Lung microvascular endothelial cell (primary cell): ENCODE measurements at places on chromosomes 1 and 21. TPM values are rescaled to one million over a fixed set of nuclear protein-coding genes. Genes with fewer than 3 reads are reported as not detected.

GRCh38 chr1:168089326-168089978 is 47.3 kb downstream of the GPR161 start:
- no peak for DNase-seq

AMIGO1 gene
- 0.65 and 1.4 TPM in 2 replicates for total RNA-seq

DNA sequence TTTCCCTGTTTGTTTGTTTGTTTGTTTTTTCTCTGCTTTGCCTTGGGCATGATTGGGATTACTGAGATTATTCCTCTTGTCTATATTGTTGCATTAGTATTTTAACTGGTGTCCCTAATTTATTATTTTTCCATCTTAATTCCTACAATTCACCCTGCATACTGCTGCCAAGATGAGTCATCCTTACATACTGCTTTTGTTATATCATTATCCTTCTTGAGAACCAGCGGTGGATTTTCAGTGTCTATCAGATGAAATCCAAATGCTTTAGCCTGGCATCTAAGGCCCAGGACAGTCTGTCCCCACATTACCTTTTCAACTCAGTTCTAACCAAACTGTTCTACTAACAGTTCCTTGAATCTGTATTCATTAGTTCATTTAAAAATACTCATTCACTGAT is 101.7 kb downstream of the OLFML2B start:
- no peak for DNase-seq

GIPC2 gene
- total RNA-seq = 25.3 and 32.3 TPM in 2 replicates

CHRM3 gene
- total RNA-seq = under 0.01 and 0.20 TPM in 2 replicates

DNA sequence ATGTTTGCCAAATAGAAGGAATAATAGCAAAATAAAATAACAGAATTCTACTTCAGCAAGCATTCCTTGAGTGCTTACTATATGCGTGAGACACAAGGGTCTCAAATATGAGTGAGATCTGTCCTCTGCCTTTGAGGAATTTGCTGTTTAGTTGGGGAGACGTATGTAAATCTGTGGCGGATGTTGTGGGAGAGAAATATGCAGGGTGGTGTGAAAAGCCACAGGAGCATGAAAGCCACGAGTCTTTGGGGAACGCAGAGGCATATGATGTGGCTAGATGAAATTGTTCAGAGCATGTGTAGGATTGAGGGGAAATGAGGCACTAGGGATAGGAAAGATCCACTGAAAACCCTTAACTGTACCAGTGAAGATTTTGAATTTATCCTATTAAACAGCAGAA is 244.4 kb downstream of the PBX1 start:
- DNase-seq = no peak

DNA sequence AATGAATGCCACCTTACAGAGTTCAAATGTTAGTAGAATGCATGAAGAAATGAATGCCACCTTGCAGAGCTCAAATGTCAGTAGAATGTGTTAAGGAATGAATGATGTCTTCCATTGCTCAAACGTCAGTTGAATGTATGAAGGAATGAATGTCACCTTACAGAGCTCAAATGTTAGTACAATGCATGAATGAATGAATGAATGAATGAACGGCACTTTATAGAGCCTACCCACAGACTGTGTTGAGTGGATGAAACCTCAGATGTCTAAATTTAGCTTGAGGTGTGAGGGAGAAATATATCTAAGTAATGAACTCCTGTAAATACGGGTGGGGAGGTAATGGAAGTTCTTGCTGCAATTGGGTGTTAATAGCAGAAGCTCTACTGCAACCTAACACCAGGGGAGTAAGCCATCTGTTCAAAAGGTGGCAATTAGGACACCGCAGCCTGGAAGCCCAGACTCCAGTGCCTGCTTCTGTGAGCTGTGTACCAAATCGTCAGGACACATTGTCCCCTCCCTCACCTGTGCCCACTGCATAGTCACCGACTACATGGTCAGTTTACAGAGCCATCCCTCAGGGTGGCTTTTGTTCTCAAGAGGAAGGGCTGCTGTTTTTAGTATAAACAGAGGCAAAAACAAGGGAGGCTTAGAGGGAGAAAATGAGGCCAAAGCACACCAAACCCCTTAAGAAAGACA is 26.7 kb downstream of the SUSD4 start:
- no peak for DNase-seq

- DNase-seq = peak; percentile 73
Observed at GRCh38 chr1:5975133-5975880, 16.9 kb downstream of the NPHP4 start.

HHIPL2 gene
- total RNA-seq = not detected in 2 replicates

DNA sequence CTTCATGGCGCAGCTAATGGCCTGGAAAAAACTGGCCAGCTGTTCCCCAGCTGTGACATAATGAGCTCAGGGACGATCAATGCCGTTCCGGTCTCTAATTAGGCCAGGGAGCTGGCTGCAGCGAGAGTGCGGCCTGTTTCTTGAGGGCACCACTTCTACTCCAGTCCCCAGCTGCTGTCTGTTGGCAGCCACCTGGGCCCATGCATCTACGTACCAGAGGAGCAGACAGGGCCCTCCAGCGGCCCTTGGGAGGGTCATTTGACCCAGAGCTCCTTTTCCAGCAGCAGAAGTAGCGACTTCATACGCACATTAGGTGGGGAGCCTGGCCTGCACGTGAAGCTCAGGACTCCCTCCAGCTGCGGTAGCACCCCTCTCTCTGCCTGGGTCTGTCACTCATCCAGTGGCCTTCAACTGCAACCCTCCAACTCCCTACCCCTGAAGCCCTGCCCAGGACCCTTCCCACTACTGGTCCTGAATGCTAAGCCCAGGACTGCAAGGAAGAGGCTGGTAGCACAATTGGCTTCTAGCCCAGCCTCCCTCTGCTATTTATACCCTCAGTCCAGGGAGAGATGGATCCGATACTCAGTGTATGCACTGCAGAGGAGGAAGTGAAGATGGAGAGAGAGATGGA is 9.1 kb upstream of the GPR61 start:
- DNase-seq = no peak

GATAD2B gene
- 3.5 and 4.2 TPM in 2 replicates for total RNA-seq

- peak; percentile 25 for DNase-seq
Observed at GRCh38 chr1:65176591-65176990, 28.6 kb downstream of the AK4 start.

ASPM gene
- 3.0 and 15.7 TPM in 2 replicates for total RNA-seq

DNA sequence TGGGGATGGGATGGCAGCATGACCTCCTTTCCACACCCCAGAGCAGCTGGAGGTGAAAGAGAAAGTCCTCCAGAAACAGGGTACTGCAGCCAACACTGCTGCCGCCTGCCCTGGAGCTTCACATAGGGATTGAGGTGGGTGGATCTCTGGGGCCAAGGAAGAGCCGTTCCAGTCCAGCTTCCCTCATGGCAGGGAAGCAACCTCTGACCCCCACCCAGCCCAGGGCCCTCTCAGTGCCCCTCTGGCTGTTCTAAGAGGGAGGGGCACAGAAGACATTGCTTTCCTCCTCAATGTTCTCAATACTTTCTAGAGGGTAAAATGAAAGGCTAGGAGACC is 5.7 kb downstream of the KIF21B start:
- DNase-seq = no peak

TEKT2 gene
- total RNA-seq = 0.20 and 0.22 TPM in 2 replicates

DNA sequence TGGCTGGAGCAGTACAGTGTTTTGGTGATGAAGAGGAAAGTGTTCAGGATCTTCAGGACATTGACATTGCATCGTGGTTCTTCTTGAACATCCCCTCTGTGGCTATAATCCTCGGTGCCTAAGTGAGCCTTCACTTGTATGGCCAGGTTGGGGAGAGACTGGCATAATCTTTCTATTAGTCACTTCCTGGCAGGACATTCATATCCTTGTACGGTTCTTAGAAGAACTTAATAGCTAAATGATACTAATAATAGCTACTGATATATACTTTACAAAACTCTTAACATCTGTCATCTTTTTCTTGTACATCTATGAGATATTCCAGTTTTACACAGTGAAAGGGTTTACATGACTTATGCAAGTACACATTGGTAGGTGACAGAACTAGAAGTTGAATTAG is 35.8 kb downstream of the CELF3 start:
- DNase-seq = peak; percentile 91

GRCh38 chr1:225428068-225428880 is 436 bp upstream of the LBR start:
- peak; percentile 93 for DNase-seq

DNA sequence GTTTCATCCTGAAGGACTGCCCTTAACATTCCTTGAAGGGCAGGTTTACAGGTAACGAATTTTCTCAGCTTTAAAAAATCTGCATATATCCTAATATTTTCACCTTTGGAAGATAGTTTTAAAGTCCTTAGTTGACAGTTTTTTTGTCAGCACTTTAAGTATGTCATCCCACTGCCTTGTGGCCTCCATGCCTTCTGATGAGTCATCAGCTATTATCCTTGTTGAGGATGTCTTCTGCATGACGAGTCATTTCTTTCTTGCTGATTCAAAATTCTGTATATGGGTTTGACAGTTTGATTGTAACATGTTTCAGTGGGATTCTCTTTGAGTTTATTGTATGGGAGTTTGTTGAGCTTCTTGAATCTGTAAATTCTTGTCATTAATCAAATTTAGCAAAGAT is 500.6 kb downstream of the DISC1 start:
- DNase-seq = no peak

DNA sequence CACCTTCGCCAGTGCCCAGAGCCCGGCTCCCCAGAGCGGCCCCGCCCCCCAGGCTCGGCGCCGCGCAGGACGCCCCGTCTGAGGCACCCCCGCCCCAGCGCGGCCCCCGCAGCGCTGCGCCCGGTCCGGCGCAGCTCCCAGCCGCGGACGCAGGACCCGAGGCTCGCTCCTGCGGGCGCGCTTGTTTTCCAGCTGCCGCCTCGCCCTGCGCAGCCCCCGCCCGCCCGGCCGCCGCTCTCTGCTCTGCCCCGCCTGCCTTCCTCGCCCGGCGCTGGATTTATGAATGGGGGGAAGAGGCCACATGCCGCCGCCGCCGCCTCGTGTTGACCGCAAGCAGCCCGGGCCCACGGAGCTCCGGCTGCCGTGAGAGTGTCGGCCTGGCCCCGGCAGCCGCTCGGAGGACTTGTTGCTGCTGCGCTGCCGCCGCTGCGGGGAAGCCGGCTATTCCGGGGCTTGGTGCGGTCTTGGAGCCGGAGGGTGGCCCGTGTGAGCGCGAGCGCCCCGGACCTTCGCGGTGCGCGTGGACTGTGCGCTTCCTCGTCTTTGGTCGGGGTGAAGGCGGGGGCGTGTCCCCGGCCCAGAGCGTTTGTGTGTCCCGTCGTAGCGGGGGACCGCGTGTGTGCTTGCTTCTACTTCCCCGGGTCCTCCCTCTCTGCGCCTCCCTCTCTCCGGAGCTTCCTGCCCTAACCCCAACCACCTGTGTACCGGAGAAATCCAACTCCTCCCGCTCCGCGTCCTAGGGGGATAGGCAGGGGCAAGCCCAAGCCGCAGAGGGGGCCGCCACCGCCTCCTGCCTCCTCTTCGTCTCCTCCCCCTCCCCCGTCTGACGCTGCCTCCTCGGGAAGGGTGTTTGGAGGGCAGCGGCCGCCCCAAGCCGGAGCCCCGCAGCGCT is 736 bp downstream of the KCNC4 start:
- DNase-seq = peak; percentile 47

NR5A2 gene
- 3.4 and 7.2 TPM in 2 replicates for total RNA-seq

- no peak for DNase-seq
Observed at GRCh38 chr1:150236614-150237100, 745 bp upstream of the ANP32E start.

GRCh38 chr21:38057626-38058025 is 141.4 kb upstream of the KCNJ6 start:
- no peak for DNase-seq

SLC2A5 gene
- total RNA-seq = under 0.01 and 0.20 TPM in 2 replicates

GRCh38 chr1:155078469-155079209 is at the start of gene EFNA3:
EFNA3 (plus strand) TSS chr1:155078837; CDS start chr1:155078942, 105 bp downstream.
- peak; percentile 76 for DNase-seq

DNA sequence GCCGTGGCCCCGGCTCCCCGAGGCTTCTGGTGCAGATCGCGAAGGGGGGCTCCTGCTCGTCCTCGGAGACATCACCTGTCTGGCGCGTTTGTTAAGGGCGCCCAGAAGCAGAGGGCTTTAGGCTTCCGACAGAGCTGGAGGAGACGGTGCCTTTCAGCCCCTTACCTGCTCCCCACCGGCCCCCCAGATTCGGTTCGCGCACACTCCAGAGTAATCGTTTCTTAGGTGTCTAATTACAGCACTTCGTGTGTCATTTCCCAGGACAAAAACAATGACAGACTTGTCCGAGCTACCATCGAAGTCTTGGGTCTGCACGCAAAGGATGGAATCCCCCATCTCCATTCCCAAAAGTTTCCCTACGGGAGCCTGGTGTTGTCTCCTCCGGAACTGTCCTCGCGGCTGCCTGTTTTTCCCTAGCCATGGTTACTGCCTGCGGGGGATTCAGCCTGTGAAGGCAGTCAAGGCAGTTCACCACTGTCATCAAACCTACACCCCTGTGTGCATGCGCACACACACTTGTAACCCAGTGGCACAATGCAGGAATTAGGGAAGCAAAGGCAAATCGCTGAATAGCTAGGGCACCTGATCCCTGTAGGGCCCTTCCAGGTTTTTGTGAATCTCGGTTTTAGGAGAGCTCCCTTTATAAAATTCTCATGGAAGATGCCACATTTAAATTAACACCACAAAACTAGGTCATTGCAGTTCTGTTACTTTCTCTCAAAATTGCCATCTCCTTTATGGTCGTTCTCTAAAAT is 738 bp upstream of the CDC42BPA start:
- DNase-seq = peak; percentile 78

- peak; percentile 9 for DNase-seq
Observed at GRCh38 chr1:156747742-156748669, 3.5 kb downstream of the HDGF start.

ACAP3 gene
- 10.0 and 14.7 TPM in 2 replicates for total RNA-seq

- DNase-seq = no peak
Observed at GRCh38 chr1:211711315-211711705, 35.9 kb upstream of the NEK2 start.

- no peak for DNase-seq
Observed at GRCh38 chr1:224201853-224202252, 18.8 kb downstream of the DEGS1 start.

DNA sequence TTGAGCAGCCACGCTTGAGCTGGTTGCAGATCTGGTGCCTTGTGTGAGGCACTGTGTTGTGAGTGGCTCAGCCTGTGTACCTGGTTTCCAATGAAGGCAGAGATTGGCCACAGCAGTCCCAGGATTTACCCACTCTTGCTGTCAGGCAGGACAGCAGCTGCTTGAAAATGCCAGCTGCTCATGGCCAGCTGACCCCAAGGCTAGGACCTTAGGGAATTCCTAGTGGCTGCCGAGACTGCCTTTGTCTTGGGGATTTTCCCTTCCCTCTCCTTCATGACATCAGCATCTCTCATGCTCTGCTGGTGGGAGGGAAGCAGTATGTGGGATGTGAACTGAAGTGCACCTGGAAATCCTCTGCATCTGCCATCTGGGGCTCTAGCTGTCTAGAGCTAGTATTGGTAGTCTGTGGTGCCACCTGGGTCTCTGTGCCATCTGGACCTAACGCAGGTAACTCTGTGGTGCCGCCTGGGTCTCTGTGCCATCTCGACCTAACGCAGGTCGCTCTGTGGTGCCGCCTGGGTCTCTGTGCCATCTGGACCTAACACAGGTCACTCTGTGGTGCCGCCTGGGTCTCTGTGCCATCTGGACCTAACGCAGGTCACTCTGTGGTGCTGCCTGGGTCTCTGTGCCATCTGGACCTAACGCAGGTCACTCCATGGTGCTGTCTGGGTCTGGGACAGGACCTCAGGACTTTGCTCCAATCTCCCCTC is 3.8 kb upstream of the LRRC47 start:
- no peak for DNase-seq

- no peak for DNase-seq
Observed at GRCh38 chr1:154581766-154582165, 14.2 kb downstream of the CHRNB2 start.
